ENCODE measurements at places on chromosomes 2 and 18.

DNA sequence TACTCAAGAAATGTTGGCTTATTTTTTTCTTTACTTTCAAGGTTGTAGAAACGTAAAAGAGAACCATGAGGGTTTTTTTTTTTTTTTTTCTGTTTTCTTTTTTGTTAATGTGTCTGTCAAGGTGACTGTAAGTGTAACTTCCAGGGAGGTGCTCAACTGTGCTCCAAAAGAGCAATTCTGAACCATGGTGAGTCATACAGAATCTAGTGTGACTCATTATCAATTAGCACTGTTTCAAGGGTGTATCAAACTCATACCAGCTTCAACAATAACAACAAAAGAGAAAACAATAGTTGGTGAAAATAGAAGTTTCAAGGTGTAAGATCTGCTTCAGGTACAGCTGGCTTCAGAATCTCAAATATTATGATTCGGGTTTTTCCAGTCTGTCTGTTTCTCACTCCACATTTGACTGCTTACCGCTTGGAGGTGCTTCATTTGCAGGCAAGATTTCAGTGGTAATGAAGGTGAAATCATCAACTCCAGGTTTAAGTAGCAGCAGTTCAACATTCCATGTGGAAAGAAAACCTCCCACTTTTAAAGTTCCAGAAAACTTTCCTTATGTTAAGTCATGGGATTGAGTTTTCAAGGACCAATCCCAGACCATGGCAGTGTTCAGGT, 850.6 kb downstream of the CNTNAP5 start:
- no peak for DNase-seq

GRCh38 chr2:219661197-219661954, 33.9 kb downstream of the SLC4A3 start:
- DNase-seq = no peak

DNA sequence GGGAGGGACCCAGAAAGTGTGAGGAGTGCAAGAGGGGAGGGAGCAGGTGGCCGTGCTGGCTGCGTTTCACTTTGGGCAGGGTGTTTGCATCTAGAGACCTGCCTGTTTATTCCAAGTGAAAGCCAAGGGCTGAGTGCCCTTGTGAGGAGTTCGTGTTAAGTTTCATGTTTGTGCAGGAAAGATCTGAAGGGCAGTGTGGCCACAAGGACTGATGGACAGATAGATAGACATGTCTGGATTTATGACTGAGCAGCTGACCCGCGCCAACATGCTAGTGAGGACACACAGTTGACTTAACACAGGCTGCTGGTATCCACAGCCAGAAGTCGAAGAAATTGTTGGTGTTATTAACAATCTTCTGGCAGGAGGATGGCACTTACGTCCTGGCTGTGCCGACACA, 387.6 kb upstream of the TNP1 start:
- no peak for DNase-seq

DNA sequence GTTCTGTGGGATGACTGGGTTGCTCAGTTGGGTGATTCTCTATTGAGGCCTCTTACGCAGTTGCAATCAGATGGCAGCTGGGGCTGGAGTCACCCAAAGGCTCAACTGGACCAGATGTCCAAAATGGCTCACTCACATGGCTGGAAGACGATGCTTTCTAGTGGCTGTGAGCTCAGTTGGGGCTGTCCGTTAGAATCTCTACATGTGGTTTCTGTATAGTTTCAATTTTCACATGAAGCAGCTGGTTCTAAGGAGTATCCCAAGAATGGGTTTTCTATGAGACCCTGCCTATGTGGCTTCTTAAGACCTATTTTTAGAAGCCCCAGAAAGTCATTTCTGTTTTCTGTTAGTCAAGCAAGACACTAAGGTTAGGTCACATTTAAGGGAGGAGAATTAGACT, 4.4 kb downstream of the XRCC5 start:
- no peak for DNase-seq

DNA sequence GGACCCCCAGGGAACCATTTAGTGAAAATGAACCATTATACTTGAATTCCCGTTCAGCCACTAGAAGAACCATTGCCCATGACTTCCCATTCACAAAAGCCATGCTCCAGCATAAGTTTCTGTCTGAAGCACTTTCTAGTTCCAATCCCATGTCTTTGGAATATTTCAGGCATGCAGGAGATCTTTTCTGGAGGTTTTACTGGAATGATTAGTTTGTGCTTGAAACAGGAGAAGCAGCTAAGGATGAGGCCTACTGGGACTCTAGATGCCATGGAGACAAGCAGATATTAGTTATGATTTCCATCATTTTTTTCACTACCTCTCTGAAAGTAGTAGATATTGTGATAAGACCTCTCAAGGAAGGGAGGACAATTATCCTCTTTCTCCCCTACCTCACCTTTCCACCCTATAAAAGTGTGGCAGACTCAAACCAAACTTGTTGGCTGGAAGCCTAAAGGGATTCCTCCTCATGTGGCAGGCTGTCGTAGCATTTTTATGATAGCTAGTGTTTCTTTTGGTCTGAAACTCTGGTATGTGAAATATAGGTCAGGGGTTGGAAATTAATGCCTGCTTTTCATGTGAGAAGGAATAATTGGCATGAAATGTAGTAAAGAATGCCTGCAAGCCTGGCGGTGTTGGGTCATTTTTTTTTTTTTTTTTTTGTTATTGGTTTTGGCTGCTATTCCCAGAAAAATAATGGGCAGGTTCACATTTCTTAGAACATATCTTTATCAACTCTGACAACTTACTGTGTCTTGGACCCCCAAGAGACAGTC, 29.3 kb upstream of the MMADHC start:
- no peak for DNase-seq

DNA sequence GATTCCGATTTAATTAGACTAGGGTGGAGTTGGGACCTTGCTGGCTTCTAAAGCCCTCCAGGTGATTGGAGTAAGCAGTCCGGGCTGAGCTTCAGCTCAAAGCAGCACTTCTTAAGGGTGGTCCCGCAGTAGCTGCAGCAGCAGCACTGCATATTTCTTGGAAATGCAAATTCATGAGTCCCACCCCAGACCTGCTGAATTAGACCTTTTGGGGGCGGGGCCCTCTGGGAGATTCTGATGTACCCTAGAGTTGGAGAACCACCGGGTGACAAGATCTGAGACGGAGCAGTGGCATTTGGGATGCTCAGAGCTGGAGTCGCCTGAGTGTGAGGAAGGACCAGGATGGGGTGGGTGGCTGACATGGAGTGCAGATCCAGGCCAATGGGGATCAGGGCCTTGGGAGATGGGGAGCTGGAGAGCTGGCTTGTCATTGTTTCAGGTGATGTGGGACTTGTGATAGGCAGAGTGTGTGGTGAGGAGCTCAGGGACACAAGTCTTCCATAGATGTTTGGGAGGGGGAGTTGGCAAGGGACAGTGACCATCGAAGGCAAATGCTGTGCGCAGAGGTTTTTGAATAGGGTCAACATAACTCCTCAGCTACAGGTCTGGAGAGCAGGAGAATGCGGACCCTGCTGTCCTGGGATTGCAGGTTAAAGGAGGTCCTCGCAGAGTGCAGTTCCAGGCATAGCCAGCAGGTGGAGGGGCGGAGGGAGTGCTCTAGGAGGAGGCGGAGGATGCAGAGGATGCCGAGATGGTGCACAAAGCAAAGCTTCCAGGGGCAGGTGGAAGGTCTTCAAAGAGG, 130.9 kb upstream of the RAB12 start:
- peak; percentile 59 for DNase-seq

DNA sequence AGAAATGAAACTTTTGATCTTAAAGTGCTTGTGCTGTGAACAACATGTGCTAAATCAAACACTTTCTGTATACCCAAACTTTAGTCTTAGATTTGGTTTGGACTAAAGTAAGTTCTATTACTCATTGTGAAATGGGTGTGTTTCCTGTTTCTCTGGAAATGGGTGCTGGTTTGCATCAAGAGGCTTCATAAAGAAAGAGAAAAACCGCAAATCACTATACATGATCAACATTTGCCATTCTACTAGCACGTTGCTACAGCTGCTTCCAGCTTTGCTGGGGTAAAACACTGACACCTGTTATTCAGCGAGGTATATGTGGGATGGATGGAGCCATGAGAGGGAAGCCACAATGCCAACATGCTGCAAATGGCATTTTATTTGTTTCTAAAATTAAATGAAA, 547.0 kb upstream of the ACVR2A start:
- DNase-seq = no peak

GRCh38 chr2:55051026-55051866, 995 bp upstream of the RTN4 start:
- DNase-seq = peak; percentile 18

DNA sequence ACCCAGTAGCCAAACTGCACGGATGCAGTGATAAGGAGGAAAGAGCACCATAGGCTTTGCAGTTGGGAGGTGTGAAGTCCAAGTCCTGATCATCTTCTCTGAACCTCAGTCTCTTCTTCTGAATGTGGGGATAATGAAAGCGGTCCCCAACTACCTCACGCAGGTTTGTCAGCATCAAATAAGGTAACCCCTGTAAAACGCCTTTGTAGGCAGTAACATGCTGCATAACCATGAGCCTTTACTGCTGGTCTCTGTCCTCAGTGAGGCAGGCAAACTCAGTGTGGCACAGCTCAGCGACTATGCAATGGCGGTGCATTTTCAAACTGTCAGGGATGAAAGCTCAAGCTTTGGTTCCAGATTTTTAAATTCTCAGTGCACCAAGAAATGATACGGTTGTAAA, 46.1 kb downstream of the DNMT3A start:
- DNase-seq = no peak

- no peak for DNase-seq
Measured at GRCh38 chr18:59921384-59921891, 21.6 kb downstream of the PMAIP1 start.

DNA sequence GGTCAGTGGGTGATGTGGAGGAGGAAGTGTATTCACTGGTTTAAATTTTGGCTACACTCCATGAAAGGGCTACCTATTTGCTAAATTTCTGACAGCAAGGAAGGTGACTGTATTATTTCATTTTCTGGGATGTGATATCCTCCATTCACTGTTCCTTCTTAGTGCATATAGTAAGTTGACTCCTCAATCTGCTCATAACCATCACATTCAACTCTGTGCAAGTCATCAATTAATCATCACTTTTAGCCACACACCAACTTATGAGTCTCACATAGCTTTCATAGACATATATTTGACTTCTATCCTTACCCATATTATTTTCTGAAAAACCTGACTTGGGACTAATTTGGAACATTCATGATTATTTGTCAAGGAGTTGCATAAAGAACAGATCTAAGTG, 16.9 kb downstream of the KLHL41 start:
- DNase-seq = no peak

DNA sequence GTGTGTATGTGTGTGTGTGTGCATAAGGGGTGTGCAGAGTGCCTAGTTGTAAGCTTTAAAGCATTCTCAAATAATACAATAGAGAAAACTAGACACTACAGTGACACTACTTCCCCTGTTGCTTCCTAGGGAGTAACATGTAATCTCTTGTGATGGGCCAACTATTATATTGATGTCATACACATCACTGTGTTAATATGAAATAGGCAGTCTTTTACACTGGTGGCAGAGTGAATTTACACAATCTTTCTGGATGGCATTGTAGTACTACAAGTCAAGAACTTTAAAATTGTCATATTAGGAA, 488.0 kb upstream of the ZEB2 start:
- no peak for DNase-seq

GRCh38 chr2:181810823-181811695, 80.5 kb upstream of the ITPRID2 start:
- DNase-seq = peak; percentile 52

GRCh38 chr2:126849991-126850535, 48.6 kb upstream of the TEX51 start:
- DNase-seq = no peak

DNA sequence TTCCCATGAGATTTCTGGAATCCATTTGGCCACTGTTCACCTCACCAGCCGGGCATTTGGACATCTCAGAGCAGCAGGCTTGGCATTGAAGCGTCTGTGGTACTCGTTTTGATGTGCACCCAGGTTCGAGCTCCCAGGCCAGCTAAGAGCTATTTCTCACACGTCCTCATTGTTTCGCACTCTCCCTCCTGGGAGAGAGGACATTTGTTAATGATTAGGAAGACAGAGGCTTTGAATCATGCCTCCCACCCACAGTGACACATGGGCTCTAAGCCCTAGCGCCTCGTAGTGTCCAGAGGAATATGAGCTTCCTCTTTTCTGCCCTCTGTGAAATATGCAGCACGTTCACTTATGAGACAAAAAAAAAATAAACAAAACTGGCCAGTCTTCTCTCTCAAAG, 361.8 kb downstream of the RND3 start:
- DNase-seq = no peak

DNA sequence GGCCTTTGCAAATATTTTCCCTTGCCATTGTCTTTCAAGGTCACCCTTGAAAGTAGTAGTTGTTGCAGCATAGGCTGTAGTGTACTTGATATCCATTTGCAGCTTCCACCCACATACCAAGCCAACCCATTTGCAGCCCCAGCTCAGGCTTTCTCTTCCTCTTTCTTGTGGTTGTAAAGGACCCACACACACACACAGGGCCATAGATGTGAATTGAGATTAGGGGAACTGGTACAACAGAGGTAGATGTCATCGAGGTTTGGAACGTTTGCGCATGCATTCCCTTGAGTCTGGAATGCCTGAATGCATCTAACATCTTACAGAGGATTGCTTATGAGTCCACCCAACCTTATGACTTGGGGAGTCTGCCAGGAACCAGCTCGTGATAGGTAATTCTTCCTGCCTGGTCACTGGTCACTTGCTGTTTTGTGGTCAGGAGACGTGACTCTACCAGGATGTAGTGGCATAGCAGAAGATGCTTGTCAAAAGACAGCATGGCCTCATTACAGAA, 91.9 kb downstream of the MRPS9 start:
- DNase-seq = no peak

- DNase-seq = no peak
Measured at GRCh38 chr2:19651466-19651865, 250.3 kb downstream of the TTC32 start.

DNA sequence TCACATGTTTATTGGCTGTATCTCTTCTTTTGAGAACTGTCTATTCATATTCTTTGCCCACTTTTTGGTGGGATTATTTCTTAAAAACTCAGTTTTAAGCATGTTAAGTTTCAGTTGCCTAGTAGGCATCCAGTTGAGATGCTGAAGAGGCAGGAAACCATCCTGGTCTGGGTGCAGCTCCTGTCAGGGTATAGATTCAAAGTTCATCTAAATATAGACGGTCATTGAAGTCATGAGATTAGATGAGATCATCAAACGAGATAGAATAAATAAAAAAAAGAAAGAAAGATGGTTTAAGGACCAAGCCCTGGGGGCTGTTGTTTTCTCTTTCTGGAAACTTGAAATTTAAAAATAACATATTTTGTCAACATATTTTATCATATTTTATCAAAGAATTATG, 9.2 kb upstream of the DNAH7 start:
- DNase-seq = no peak

All from COR-L47 (cell line).